ENCODE measurements at places on chromosomes 16 and 17. TPM values are rescaled to one million over a fixed set of nuclear protein-coding genes. Genes with fewer than 3 reads are reported as not detected.

PAFAH1B1 gene
- 96.5 TPM for polyA plus RNA-seq

ABCC6 gene
- polyA plus RNA-seq: not detected

NR1D1 gene
- polyA plus RNA-seq: 7.5 TPM

COG8 gene
- polyA plus RNA-seq: 16.0 TPM

AANAT gene
- polyA plus RNA-seq: not detected

ABCC11 gene
- polyA plus RNA-seq: 0.33 TPM

FBXL16 gene
- polyA plus RNA-seq: 3.0 TPM

ENKD1 gene
- 4.3 TPM for polyA plus RNA-seq

KRT33A gene
- polyA plus RNA-seq: not detected

CLDN7 gene
- 6.3 TPM for polyA plus RNA-seq

TNFRSF13B gene
- polyA plus RNA-seq: not detected

UNC13D gene
- polyA plus RNA-seq: 0.25 TPM

GCGR gene
- not detected for polyA plus RNA-seq

TNS4 gene
- 160 TPM for polyA plus RNA-seq

RCVRN gene
- not detected for polyA plus RNA-seq

GDPD3 gene
- 0.68 TPM for polyA plus RNA-seq

C17orf100 gene
- 0.72 TPM for polyA plus RNA-seq

NAGS gene
- polyA plus RNA-seq: 1.8 TPM

TMEM95 gene
- polyA plus RNA-seq: not detected

MT1M gene
- 0.20 TPM for polyA plus RNA-seq

GAS2L2 gene
- 0.02 TPM for polyA plus RNA-seq

NKD1 gene
- polyA plus RNA-seq: 0.54 TPM

TMEM98 gene
- polyA plus RNA-seq: 83.4 TPM

NME1 gene
- polyA plus RNA-seq: 246 TPM

HOXB3 gene
- 1.2 TPM for polyA plus RNA-seq

SEPTIN1 gene
- polyA plus RNA-seq: not detected

IGFALS gene
- polyA plus RNA-seq: not detected

ATXN1L gene
- 16.0 TPM for polyA plus RNA-seq

FA2H gene
- 0.03 TPM for polyA plus RNA-seq

MFAP4 gene
- not detected for polyA plus RNA-seq

KRT20 gene
- polyA plus RNA-seq: not detected

PRDM7 gene
- not detected for polyA plus RNA-seq

DYNLRB2 gene
- 0.24 TPM for polyA plus RNA-seq

CCL17 gene
- not detected for polyA plus RNA-seq

ITGA2B gene
- polyA plus RNA-seq: 0.06 TPM

CACNA1H gene
- polyA plus RNA-seq: 0.06 TPM

ZNF594 gene
- 0.67 TPM for polyA plus RNA-seq

MYH10 gene
- polyA plus RNA-seq: 21.2 TPM

PRR35 gene
- not detected for polyA plus RNA-seq

TEX19 gene
- not detected for polyA plus RNA-seq

ITGAX gene
- 0.11 TPM for polyA plus RNA-seq

UBE2Z gene
- 140 TPM for polyA plus RNA-seq

NPIPB4 gene
- 17.2 TPM for polyA plus RNA-seq

CCL2 gene
- 0.49 TPM for polyA plus RNA-seq

CDK3 gene
- polyA plus RNA-seq: 1.8 TPM

RASD1 gene
- 1.1 TPM for polyA plus RNA-seq

IL17C gene
- not detected for polyA plus RNA-seq

YPEL2 gene
- 2.4 TPM for polyA plus RNA-seq

CA7 gene
- not detected for polyA plus RNA-seq

NPIPA3 gene
- polyA plus RNA-seq: 1.2 TPM

ADAM11 gene
- 0.03 TPM for polyA plus RNA-seq

TMEM114 gene
- not detected for polyA plus RNA-seq

OR3A3 gene
- not detected for polyA plus RNA-seq

ZACN gene
- not detected for polyA plus RNA-seq

AURKB gene
- polyA plus RNA-seq: 28.2 TPM

CHST5 gene
- 0.12 TPM for polyA plus RNA-seq

DNAH17 gene
- polyA plus RNA-seq: 0.46 TPM

PABPN1L gene
- not detected for polyA plus RNA-seq

All from keratinocyte (primary cell).